ENCODE measurements at places on chromosomes 3 and 15.

DNA sequence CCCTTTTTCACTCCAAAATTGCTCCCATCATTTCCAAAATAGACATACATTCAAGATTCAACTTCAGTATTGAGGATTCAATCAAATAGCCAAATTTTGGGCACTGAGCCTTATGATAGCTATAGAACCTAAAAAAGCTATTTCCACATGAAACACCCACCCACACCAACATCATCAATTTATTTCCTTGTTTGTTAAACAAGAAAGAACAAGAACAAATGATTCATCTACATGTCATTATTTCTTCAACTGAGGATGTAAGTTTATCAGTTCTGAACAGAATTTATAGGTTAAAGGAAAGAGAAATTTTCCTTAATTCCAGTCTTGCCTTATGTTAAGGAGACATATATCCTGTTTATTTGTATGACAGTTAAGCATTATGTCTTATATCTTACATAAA is 32.2 kb downstream of the DPPA2 start:
- no peak for DNase-seq

- no peak for DNase-seq
These were observed 152.9 kb upstream of the TGFBR2 start for GRCh38 chr3:30453360-30454039.

GRCh38 chr3:196311-197148 is at the start of gene CHL1:
CHL1 (plus strand) TSS chr3:196763; CDS start chr3:319777, 123,014 bp downstream.
- DNase-seq = no peak

DNA sequence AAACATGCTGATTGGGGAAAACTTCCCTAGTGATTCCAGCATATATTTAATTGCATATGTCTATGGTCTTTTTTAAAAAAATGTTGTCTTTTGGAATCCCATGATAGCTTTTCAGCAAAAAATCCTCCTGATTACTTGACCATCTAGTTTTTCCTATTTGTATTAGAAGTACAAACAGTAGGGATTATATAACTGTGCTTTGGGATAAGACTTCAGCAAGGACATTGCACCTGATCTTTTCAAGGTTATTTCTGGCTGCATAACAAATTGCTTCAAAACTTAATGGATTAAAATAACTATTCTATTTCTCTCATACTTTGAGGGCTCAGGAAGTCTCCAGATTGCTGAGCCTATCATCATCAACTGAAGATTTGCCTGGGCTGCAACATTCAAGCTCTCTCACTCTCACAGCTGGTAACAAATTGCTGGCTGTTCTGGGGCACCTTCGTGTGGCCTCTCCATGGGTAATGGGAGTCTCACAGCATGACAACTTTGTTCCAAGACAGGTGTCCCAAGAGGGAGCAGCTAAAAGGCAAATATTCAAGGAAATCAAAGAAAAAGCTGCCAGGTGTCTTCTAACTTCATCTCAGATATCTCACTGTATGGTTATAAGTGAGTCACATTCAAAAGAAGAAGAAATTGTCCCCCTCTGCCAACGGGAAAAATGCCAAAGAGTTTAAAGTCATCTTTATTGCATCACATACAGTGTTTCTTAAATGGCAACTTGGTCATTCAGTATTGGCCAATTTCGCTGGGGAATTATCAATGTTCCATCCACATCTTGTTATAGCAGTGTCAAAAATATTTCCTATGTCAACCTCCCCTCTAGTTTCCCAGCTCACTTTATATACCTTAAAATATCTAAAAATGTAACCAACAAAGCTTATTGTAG is 644.5 kb upstream of the GRM7 start:
- DNase-seq = no peak

GRCh38 chr15:26887926-26888666 is 21.2 kb downstream of the GABRA5 start:
- no peak for DNase-seq

GRCh38 chr15:80803580-80804525 is 24.7 kb downstream of the CEMIP start:
- DNase-seq = no peak

DNA sequence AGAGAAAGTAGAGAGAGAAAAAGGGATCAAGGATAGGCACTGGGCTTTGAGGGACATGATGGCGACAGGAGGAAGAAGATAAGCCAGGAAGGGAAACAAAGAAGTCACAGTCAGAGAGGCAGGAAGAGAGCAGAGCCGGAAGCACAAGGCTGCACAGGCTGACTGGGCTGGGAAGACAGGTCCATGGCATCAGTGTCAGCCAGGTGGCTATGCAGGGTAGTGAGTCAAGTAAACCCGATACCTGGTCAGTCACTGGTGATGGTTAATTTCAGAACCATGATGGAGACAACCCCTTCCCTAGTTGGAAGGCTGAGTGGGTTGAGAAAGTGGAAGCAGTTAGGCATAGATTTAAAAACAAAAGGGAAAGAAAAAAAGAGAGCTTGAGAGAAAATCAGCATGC is 203.8 kb downstream of the EPHB1 start:
- no peak for DNase-seq

DNA sequence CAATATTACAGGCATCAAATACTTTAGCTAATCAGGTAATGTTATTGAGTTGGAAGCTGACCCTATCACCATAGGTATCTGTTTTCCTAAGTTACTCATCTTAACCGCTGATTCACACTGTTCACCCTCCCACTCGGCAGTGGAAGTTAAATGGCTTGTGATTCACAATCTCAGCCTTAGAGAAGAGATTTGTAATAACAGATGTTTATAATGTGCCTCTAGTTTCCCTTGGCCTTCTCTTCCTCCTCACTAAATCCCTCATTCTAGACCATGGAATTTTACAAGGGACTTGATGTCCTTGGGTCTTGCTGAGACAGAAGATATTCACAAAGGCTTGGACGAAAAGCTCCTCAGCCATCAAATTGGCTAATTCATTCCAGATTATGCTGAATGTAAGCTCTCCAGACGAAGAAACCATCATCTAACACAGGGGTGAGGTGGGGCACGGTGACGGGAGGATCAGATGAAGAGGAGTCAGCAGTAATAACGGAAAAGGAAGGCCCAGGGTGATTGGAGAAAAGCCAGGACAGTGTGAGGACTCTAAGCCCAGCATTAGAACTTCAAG is 931.7 kb downstream of the MCTP2 start:
- no peak for DNase-seq

- DNase-seq = no peak
These were observed 13.0 kb downstream of the CALML4 start for GRCh38 chr15:68192117-68192516.

DNA sequence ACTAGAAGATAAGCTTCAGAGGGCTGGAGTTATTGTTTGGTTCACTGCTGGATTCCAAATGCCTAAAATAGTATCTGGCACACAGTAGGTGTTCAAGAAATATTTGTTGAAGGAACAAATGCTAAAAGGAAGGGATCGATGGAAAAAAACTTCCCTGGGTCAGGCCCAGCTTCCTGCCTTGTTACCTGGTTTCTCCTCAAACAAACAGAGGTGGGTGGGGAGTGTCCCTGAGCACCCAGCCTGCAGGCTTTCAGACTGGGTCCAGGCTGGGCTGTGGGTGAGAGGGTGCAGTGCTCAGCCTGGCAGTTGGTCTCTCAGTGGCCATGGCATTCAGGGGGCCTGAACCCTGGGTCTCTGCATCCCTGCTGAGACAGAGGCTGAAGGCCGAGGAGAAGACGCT is 14.4 kb upstream of the STRA6 start:
- no peak for DNase-seq

DNA sequence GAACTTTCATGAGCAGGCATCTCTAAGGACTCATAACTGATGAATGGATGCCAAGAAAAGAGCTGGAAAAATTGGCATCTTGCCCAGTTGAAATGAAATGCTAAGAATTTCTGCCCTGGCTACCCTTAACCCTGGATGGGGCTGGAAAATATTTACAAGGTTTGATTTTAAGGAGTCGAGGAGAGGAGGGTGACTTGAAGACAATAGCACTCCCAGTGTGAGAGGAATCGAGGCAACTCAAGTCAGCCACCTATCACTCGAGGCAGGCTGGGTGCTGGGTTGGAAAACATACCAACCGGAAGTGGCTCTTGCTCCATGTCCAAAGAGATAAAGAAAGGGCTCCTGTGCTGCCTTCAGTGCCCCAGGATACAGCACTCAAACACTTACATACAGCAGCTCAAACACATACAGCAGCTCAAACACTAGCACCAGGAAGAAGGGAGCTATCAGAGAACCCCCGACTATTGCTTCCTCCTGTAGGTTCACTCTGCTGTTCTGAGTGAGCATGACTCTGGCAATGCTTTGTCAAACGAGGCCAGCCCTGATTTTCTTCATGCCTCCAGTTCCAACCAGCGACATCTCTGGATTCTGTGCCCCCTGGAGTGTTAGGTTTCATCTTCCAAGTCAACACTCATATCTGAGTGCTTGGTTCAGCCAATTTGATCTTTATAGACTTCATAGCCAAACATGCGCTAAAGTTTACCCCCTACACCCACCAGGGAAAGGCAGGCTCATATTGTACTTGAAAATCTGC is 4.9 kb downstream of the PRICKLE2 start:
- DNase-seq = no peak

DNA sequence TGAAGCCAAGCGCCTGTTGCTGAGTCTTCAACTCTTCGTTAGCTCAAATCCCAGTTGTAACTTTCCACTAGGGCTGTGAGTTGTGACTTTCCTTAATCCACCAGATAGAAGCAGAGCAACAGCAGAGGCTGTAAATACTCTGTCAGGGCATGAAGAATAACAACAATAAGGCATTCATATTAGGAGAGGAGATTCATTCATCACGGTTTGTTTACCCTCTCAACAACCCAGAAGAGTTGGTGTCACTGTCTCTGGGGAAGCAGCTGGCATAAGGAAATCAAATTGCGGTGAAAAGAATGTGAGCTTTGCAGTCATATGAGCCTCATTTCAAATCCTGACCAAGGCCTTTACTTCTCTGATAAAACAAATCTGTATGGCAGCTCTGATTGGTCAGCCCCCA is 184.8 kb downstream of the SHQ1 start:
- DNase-seq = no peak

DNA sequence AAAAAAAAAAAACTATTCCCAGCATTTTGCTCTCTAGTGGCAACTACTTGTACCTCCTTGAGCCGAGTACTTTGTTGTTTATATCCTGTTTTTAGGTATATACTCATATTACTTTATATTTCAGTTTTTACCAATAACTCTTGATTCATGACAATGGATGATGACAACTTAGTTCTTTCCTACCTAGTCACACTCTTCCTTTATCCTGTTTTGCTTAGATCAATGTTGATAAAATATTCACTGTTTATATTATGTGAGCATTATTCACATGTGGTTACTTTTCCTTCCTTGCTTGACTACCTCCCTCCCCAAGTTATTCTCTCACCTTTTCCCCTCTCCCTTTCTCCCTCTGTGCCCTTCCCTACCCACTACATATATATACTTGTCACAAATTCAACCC is 53.7 kb downstream of the NKIRAS1 start:
- no peak for DNase-seq

- DNase-seq = no peak
These were observed 299.7 kb upstream of the LMCD1 start for GRCh38 chr3:8201886-8202285.

DNA sequence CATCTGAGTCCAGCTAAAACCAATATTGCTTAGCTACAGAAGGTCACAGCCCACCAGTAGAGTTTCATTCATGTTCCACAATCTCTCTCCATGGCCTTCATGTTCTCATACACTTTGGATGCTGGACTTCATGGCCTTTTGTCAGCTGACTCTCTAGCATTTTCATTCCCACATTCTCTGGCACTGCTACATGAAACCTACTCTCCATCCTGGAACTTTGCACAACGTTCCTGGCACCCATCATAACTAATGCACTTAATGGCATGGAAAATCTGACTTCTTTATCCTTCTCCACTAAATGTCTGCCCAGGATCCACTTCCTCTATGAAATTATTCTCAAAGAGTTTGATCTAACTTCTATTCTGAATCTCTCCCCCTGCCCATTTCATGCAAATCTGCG is 56.9 kb downstream of the SLC9A9 start:
- no peak for DNase-seq

DNA sequence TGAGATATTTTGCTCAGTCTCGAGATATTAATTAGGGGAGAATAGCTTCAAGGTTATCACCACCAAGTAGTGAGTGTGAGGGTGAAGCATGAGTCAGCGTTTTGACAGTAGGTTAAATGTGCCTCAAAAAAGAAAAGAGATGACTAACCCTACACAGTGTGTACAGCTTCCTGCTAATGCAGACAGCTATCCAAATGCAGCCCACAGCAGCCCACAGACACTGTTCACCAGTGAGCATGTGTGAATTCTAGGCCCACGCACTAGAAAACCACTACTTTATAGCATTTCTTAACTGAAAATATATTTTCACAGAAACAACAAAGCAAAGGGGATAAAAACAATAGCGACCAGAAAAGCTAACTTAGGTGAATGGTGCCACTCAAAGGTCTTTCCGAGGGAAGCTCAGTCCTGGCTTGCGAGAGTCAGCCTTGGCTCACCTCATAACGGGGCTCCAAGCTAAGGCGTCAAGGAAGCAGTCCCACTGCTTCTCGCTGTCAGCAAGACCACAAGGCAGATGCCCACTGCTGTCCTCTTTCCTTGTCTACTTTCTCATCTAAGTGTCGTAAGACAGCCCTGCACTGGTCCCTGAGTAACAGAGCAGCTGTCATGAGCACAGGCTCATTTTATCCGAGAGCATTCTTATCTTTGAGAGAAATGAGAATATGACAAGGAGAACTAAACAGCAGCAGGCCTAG is 47.6 kb downstream of the TXNRD3 start:
- no peak for DNase-seq
